PC-9 (cell line): ENCODE measurements at places on chromosomes 6 and 20.

GRCh38 chr6:73062130-73062529 is 163.2 kb downstream of the KHDC1L start:
- no peak for DNase-seq
- no peaks in the 10 kb centered on the region for H3K27me3 ChIP-seq
- H3K4me1 ChIP-seq, result 0 out of 2 replicates have a peak, but pooled peaks cover 4% of the 10 kb centered on the region
- H3K4me3 ChIP-seq, result no peak overlapping the region

GRCh38 chr20:39853636-39854035 is 835.4 kb downstream of the MAFB start:
- H3K27ac ChIP-seq, result no peak overlapping the region
- no peak overlapping the region for H3K4me3 ChIP-seq
- H3K4me1 ChIP-seq, result no peaks in the 10 kb centered on the region
- DNase-seq, result no peak

DNA sequence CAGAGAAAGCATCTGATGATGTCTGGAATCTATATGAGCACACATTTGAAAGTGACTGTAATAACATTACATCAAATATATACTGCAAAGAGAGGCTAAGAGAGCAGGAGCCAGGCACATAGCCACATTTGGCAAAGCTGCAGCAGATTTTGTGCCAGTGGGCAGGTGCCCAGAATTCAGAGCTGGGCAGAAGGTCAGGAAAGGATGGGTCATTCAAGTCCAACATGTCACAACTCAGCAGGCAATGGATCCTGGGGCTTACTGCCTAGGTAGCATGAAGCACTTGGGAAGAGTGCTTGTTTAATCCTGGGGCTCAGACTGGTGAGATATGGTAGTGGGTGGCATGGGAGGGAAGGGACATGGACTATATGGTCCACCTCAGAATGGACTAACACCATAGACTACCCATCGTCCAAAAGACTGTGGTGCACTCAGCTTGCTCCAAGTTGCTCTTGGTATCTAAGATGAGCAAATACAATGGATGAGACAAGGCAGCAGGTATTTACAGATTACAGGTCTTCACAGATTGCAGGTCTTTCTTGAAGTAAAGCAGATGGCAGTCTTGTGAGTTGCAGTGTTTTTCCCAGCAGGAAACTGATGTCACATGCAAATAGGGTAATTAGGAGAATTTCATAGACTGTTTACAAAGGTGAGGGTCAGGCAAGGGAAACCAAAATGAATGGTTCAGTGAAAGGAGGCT is 31.2 kb upstream of the SHLD1 start:
- H3K4me1 ChIP-seq, result peaks cover 31% of the 10 kb centered on the region
- no peak for DNase-seq
- no peaks in the 10 kb centered on the region for H3K27me3 ChIP-seq
- no peak overlapping the region for H3K27ac ChIP-seq

GRCh38 chr6:149513915-149514314 is 29.1 kb upstream of the ZC3H12D start:
- no peak overlapping the region for H3K27ac ChIP-seq
- H3K4me3 ChIP-seq, result no peak overlapping the region
- DNase-seq, result no peak
- H3K4me1 ChIP-seq, result no peaks in the 10 kb centered on the region
- H3K36me3 ChIP-seq, result no peaks in the 10 kb centered on the region; the same call in 1 of the 2 replicates

GRCh38 chr20:46349035-46349741 is 40.9 kb upstream of the CDH22 start:
- no peak for DNase-seq
- H3K4me1 ChIP-seq, result no peaks in the 10 kb centered on the region; the same call in 1 of the 2 replicates
- no peaks in the 10 kb centered on the region for H3K27me3 ChIP-seq
- no peaks in the 10 kb centered on the region; the same call in 1 of the 2 replicates for H3K36me3 ChIP-seq

GRCh38 chr6:160327981-160328380 is 20.2 kb upstream of the SLC22A3 start:
- no peak for DNase-seq
- no peaks in the 10 kb centered on the region; the same call in 1 of the 2 replicates for H3K27me3 ChIP-seq
- no peak overlapping the region for H3K27ac ChIP-seq
- H3K4me1 ChIP-seq, result no peaks in the 10 kb centered on the region
- no peak overlapping the region for H3K4me3 ChIP-seq

- H3K36me3 ChIP-seq, result no peaks in the 10 kb centered on the region
- no peaks in the 10 kb centered on the region for H3K27me3 ChIP-seq
- H3K4me1 ChIP-seq, result no peaks in the 10 kb centered on the region
These were observed 69.2 kb downstream of the MTFR2 start for GRCh38 chr6:136180704-136181511.

DNA sequence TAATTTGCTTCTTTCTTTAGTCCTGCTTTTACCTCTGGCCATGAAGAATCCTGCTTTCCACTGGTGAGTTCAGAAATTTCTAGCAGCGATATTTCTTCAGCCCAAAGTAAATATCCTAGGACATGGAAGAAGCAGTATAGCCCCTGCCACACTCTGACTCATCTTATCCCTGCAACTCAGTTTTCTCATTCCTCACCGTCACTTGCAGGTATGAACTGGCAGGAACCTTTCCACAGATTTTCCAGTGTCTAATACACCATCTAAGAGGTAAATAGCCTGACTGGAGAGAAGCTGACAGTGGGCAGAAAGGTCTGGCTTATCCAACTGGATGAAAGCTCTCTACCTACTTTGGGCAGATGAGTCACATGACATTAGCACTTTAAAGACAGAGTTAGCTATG is 816.7 kb upstream of the FLRT3 start:
- no peaks in the 10 kb centered on the region for H3K36me3 ChIP-seq
- H3K4me1 ChIP-seq, result peaks cover 12% of the 10 kb centered on the region
- no peak overlapping the region for H3K4me3 ChIP-seq

DNA sequence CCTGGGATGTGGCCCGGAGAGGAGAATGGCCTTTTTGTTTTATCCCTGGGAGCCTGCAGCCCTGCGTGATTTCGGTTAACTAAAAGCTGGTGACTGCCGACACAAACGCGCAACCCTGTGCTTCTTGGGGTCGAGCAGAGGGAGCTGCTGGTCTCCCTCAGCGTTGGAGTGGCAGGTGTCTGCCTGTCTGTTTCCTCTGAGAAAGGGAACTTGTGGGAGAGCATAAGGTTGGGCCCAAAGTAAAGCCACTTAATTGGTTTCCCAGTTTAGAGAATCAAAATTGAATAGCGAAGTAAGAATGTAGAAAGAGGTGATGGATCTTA is 500 bp downstream of the LTV1 start:
- no peaks in the 10 kb centered on the region for H3K27me3 ChIP-seq
- DNase-seq, result no peak
- H3K4me1 ChIP-seq, result peaks cover 17% of the 10 kb centered on the region; the same call in 1 of the 2 replicates
- peak overlapping the region; percentile 72 for H3K27ac ChIP-seq
- H3K36me3 ChIP-seq, result peaks cover 32% of the 10 kb centered on the region
